ENCODE measurements at places on chromosomes 7 and 10.

- no peak for DNase-seq
These were observed 2.8 kb downstream of the SP8 start for GRCh38 chr7:20783700-20784387.

- DNase-seq = no peak
These were observed 36.6 kb downstream of the PRKAG2 start for GRCh38 chr7:151840088-151840910.

DNA sequence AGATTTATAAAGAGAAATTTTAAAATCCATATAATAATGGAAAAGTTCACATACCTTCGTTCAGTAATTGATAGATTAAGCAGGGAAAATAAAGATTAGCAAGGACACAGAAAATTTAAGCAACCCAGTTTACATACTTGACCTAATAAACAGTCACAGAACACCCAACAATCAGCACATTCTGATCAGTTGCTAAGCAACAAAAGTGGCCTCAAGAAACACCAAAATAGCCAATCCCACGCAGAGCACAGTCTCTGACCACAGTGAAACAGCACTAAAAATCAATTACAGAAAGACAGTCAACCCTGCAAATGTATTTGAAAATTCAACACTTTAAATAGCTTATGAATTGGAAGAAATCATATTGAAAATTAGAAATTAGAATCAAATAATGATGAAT lies 39.3 kb upstream of the DRGX start:
- DNase-seq = no peak

GRCh38 chr7:46933596-46933995 lies 648.3 kb downstream of the TNS3 start:
- no peak for DNase-seq

DNA sequence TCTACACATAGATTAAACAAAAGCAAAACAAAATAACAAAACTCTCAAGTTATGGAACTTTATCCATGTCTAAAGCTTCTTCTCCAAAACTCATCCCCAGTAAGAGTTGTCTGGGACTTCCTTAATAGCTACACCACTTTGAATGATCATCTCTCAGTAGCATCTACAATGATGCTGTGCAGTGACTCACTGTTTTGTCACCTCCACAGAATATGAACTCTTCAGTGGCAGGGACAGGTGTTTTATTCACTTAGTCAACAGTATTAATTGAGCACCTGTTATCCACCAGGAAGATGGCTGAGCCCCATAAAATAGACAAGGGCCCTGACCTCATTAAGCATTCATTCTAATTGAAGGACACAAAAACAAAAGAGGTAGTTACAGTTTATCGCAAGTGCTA lies 350.7 kb downstream of the ELMO1 start:
- no peak for DNase-seq

DNA sequence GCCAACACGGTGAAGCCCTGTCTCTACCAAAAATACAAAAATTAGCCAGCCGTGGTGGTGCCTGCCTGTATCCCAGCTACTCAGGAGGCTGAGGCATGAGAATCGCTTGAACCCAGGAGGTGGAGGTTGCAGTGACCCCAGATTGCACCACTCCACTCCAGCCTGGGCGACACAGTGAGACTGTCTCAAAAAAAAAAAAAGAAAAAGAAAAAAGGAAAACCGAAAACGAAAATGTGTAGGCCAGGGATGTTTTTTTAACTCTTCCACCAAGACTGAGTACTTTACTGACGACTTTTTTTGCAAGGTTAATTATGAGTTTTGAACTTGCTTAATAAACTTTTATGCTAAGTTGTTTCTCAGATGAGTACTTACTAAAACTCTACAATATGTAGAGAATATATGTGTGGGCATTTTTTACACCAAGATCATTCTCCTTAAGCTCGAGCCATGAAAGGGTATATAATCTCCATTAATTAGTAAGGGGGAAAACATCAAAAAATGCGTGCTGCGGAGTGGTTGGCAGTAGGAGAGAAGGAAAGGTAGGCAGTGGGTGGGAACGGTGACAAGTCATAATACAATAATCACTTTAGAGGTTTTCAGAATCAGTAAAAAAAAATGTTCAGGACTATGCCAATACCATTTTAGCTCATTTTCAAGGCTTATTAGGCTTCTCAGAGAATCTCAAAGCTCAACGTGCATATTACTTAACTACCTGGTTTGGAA lies 8.6 kb upstream of the ADRB1 start:
- DNase-seq = no peak

- no peak for DNase-seq
These were observed 44.3 kb downstream of the POLR3A start for GRCh38 chr10:77984986-77985385.

GRCh38 chr7:43621729-43622448 lies 39.0 kb downstream of the STK17A start:
- no peak for DNase-seq
